ENCODE measurements at places on chromosomes 6 and 20.
A peak's percentile ranks its signal among the peaks of the same experiment; 100 is the strongest.

GRCh38 chr6:167569879-167570278 lies 245.0 kb downstream of the TTLL2 start:
- no peak for DNase-seq

GRCh38 chr6:23145781-23146180 lies 576.4 kb downstream of the HDGFL1 start:
- peak; percentile 70 for DNase-seq

DNA sequence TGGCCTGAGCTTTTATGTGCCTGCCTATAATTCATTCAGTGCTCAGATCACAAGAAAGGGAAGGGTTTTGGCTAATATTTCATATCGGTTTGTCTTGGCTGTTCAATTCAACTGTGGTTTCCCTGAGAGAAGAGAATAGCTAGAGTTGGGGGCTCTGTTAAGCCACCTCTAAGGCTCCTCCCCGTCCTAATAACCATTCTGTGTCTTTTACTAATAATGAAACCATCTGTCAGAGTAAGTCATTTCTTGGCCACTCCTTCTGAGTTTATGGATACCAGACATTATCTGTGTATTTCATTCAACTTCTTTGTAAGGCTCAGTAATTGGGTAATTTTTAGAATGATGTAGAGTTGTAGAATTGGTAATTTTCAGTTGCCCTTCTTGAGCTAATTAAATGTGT lies 5.2 kb downstream of the STX11 start:
- no peak for DNase-seq

GRCh38 chr6:129730477-129731165 lies 20.6 kb upstream of the ARHGAP18 start:
- no peak for DNase-seq

DNA sequence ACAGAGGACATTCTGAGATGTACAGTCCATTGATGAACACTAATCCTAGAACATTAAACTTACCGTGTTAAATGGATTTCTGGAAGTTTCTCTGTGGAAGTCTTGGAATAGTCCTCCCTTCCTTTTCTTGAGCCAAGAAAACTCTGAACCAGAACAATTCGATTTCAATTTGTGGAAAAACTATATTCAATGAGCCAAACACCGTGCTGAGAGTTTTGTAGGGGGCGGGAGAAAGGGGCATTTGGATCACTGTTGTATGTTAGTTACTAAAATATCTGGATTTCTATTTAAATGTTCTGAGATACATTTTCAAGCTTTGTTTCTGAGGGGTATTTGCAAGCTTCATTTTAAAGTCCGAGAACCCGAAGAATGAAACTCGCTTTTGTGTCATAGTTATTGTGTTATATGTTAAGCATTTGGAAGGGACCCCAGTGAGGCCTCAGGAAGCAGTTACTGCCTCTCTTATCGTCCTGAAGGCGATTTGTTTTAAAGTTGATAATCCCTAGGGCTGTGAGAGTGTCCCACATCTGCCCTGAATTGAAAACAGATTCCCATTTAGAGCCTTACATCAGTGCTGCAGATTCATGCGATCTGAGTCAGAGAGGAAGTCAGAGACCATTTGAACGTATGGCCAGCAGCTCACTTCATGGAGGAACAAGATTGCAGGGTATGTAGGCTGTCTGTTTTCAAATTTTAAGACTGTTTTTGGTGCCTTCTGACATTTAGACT lies 70.8 kb upstream of the SASH1 start:
- peak; percentile 92 for DNase-seq

DNA sequence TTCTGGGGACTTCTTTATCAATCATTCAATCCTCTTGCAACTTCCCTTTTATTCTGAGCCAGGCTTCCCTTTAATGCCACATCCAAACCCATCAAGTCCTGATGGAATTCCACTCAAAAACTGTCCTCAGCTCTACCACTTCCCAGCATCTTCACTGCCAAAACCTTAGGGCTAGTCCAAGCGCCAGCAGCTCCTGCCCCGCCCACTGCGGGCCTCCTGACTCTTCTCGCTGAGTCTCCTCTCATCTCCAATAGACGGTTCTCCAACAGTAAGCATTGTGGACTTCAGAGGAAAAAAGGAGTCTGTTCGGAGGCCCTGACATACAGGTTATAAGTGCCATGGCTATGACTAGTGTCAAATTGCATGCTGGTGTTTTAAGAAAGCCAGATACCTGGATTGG lies 38.7 kb upstream of the CNKSR3 start:
- DNase-seq: no peak

DNA sequence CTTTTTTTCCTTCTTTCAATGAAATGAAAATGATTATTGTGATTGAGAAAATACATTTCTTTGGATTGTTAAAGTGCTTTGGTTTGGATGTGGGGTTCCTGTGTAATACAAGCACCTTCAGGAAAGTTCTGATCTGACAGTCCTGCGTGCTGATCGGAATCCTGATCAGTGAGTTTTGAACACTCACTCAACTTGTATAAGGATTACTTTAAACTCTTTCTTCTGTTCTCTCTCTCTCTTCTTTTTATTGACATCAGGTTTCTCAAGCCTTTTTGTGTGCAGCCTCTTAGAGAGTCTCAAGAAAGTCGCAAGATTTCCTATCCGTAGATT lies 710 bp downstream of the TINAG start:
- DNase-seq: no peak

DNA sequence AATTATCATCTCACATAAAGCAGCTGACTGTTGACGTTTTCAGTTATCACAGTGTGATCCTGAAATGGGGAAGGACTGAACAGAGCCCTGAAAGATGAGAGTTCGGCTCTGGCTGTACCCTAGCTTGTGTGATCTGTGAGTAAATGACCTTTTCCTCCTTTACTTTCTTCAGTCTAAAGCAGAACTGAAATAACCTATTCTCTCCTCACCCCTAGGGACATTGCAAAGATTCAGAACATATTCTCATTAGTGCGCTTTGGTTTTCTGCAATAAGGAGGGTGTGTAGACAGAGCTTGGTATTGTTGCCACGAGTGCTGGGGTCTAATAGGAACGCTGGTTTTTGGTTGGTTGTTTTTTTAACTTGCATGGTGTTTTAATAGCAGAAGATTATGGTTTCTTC lies 16.7 kb downstream of the FARS2 start:
- no peak for DNase-seq

- no peak for DNase-seq
Measured at GRCh38 chr6:44742828-44743372, 355.4 kb downstream of the CDC5L start.

DNA sequence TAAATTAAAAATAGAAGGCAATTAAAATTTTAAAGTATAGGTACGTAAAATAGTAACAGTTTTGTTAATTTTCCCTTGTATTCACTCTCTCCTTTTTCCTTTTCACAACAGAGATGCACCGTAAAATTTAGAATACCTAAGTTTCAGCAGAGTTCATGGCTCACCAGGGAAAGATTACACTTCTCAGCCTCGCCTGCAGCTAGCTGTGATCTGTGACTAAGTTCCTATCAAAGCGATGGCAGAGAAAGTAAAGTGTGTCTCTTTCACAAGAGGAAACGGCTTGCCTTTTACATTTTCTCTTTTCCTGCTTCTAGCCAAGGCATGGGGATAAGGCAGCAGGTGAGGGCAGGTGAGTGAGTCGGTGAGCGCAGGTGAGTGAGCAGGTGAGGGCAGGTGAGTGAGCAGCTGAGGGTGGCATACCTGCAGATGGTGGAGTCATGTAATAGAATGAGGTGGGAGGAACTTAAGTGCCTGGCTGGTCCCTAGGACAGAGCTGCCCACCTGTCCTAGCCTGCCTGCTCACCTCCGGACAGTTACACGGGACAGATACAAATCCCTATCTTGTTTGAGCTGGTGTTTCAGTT lies 30.9 kb downstream of the ZFP64 start:
- DNase-seq: no peak

- no peak for DNase-seq
Measured at GRCh38 chr20:32017711-32018251, 7.5 kb downstream of the CCM2L start.

DNA sequence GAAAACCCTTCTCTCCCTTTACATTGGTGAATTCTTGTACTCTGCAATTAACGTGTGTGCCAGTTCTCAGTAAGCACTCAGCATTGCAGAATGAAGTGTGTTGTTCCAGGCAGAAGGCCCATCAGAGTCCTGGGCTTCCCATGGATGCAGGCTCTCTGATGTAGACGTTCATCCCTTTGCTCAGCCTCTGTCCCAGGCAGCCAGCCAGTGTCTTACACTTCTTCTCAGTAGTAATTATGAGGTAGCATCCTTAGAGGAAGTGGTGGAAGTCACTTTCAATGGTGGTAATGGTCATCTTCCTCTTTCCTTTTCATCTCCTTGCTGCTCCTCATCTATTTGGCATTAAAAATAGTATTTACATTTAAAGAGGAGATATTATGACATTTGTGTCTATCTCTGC lies 66.7 kb upstream of the FYN start:
- no peak for DNase-seq

DNA sequence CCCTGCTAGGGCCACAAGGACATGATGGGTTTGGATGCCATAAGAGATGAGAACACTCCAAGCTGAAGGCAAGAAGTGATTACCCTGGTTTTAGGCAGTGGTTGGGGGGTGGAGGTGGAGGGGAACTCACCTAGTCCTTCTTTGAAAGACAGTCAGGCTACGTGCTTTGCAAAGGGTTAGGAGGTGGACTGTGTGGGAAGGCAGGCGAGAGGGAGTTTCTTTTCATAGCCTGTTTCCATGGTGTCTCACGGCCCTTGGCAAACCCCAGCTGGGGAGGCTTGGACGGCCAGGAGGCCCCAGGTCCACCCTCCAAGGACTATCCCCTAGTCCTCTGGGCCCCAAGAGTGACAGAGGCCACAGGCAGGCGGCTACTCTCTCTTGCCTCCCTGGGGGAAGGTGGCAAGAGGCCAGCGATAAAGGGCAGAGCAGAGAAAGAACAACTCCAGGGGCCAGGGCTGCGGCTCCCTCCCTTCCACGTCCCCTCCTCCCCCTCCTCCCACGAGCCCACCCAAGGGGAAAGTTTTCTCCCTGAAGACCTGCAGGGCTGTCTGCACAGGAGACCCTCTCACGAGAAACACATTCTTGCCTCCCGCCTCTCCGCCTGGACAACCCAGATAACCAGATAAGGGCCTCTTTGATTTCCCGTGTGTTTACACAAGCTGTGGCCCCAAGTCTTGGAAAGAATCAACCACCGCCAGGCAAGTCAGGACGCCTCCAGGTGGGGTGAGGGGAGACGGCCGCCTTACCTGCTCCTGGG lies 74.4 kb downstream of the NOL4L start:
- no peak for DNase-seq

- no peak for DNase-seq
Measured at GRCh38 chr20:57480444-57481160, 44.3 kb downstream of the CTCFL start.

- DNase-seq: no peak
Measured at GRCh38 chr20:23484081-23484480, 6.8 kb upstream of the CST8 start.

DNA sequence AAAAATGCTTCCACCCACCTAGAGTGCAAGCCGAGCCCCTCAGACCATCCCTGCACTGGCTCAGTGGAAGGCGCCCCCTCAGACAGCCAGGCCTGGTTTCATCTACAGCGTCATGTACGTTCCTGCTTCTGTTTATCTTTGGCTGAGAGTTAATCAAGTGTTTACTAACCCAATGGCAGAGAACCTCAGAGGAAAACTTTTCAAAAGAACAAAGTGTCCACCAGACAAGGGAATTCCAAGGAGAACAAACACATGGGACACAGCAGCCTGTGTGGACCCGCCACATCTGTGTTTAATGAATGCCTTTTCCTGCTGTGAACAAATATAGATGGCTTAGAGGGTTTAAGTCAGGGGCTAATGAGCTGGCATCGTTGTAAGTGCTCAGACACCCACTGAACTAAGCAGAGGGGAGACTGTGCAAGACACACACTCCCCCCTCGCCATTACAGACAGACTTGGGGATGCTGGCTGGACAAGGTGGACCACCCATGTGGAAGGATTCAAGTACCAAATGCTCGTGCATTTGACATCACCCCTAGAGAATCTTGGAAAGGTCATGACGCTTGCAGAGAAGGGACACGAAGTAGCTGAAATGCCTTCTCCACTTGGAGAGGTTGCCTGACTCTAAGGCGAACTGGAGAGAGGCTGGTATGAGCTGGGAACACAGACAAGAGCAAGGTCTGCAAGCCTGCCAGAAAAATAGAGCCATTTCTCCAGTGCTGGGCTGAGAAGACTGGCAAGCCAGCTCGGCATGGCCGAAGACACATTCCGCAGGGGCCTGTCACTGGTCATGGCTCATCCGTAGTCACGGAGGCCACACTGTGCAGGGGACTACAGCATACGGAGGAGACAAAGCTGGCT lies 53.5 kb upstream of the NXT1 start:
- DNase-seq: peak; percentile 37

DNA sequence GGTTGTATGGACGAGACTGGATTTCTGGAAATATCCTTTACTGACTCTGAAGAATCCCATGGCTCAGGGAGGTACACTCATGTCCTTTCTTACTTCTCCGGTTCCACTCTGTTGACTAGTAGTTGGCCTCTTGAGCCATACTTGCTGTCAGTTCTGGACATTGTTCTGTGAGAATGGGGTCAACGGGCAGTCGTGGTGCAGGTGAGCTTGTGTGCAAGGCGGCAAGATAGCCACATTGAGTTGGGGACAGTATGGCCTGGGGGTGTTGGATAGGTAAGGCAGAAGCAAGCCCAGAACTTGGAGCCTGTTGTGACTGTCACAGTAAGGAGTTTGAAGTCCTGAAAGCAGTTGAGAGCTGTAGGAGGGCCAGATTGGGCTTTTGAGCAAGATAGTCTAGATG lies 13.5 kb upstream of the SLC22A1 start:
- DNase-seq: no peak

DNA sequence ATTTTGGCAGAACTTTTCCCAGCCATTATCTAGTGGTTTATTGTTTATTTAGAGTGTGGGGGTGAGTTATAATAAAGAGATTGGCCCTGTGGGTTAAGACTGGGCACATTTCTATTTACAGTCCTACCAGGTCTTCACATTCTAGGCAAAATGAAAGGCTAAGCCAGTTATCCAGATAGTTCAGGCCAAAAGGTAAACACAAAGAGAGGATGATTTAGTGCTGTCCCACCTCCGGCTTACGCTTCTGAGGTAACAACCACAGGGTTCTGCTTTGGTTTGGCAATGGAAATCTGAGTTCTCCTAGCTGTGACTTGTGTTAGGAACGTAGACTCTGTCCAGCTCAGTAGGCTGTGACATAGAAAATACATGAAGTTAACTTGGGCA lies 50.3 kb upstream of the PTPRK start:
- DNase-seq: no peak

GRCh38 chr20:23149623-23150279 lies 63.6 kb upstream of the CD93 start:
- DNase-seq: no peak

GRCh38 chr20:45300961-45301360 lies 5.7 kb upstream of the RBPJL start:
- DNase-seq: no peak

GRCh38 chr6:170388113-170388512 lies 81.6 kb downstream of the FAM120B start:
- peak; percentile 85 for DNase-seq

GRCh38 chr20:12970372-12970821 lies 38.4 kb upstream of the SPTLC3 start:
- DNase-seq: peak; percentile 77
